Liver (tissue), 10 donors: ENCODE measurements at places on chromosomes 7 and 10.

DNA sequence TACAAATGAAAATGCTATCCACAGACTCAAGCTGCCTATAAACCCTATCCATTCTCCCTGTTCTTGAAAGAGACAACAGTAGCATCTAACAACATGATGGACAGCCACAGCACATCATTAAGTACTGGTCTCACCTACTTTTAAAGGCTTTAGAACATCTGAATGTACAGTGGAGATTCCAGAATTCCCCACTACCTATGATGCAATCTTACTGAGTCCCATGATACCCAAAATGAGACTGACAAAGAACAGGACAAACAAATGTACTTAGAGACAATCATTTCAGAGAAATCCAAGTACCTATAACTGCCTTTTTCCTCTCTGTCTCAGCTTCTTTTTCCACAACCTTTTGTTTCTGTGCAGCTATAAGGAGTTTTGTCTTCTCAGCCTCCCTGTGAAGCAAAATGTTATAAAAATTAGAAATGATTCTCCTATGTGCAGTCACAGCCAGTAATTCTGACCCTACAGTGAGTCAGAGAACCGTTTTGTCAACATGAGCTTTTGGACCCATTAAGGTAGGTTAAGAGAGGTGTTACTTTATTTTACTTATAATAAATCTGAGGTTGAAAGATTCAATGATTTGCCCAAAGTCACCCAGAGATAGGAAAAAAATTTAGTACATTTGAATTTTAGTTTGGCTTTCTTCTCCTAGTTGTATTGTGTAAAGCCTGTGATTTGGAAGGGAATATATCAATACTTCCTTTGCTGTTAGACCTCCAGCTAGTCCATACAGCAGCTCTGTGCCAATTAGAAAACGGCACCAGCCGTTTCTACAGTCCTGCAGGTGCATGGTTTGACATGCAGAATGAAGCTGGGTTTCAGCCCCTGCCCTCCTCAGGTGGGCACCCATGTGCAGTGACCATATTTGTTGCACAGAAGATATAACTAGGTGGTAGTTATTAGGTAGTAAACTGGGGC lies 21.9 kb downstream of the ERLIN1 start:
- no peak for DNase-seq

GRCh38 chr7:77699056-77699455 lies 2.8 kb downstream of the RSBN1L start:
- no peak for DNase-seq

DNA sequence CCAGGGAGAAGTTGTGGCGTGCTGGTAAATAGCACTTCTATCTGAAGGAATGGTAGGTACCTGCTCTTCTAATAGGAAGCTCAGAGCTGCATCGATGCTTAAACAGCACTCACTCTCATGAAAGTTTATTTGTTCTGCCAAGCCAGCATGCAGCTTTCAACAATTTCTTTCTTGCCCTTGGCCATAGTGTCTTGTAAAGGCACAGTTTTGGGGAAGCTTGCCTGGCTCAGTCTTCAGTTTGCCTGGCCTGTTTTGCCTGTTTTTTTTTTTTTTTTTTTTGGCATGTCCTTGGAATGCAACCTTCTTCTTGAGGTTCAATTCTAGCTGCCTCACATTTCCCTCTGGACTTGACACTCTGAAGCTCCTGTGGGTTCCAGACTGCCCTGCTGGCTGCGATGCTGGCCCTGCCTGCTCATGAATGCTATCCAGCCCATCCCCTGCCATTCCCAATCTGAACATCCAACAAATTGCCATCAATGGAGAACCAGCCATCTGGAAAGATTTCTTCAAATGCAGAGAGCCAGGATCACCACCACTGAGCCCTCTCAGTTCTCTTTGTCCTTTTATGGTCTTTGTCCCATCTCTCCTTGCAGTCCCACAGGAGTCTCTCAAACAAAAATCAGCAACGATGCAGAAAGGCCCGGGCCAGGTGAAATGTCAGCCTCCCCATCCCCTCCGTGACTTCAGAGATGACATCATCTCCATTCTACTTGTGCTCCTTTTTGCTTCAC lies 133.9 kb downstream of the ANLN start:
- no peak for DNase-seq

- no peak for DNase-seq
These were observed 26.4 kb downstream of the BBS9 start for GRCh38 chr7:33155811-33156210.

DNA sequence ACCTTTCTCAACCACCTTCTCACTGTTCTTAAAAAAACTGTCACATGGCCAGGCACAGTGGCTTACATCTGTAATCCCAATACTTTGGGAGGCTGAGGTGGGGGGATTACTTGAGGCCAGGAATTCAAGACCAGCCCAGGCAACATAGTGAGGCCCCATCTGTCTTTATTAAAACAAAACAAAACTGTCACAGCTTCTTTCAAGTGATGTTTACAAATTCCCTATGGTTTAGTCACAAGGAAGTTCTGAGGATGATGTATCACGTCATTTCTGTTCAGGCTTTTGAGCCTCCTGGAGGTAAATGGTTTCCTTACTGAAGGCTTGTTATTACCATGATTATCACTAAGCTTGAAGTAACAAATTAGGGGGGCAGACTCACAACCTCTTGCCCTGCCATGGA lies 186.2 kb downstream of the CFTR start:
- no peak for DNase-seq

DNA sequence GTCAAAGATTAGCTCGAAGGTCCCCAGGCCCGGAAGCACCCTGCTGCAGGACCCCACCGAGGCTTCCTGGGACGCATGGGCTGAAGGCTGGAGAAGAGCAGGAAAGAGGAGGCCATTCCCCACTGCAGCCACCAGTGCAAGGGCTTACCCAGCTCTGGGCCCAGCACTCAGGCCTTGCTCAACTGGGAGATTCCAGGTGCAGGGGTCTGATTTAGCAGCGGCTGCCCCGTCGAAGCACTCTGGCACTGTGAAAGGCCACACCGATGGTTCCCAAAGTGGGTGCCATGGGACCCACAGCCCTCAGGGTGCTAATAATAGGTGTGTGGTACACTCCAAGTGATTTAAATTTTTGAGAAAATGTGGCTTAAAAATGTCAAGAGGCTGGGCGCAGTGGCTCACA lies 130.9 kb downstream of the OAT start:
- no peak for DNase-seq

GRCh38 chr10:6522230-6522629 lies 57.8 kb downstream of the PRKCQ start:
- DNase-seq = no peak

DNA sequence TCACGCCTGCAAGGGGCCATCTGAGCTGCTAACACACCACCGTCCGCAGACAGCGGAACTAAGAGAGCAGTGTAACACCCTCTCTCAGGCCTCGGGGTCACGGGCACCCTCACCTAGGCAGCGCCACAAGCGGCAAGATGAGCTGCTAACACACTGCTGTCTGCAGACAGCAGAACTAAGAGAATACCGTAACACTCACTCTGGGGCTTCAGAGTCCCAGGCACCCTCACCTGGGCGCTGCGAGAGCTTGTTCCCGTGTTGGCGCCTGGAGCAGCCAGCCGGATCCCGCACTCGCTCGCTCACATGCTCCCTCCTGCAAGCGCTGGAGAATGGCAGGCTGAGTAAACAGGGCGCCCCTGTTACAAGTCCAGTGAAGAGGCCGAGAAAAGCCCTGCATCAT lies 160.2 kb downstream of the SRPK2 start:
- no peak for DNase-seq

- no peak for DNase-seq
These were observed 303.9 kb downstream of the REEP3 start for GRCh38 chr10:63825111-63825510.

GRCh38 chr10:121647401-121647800 lies 49.2 kb upstream of the FGFR2 start:
- no peak for DNase-seq

- DNase-seq = no peak
These were observed 41.4 kb downstream of the FBXW4 start for GRCh38 chr10:101653536-101653935.

DNA sequence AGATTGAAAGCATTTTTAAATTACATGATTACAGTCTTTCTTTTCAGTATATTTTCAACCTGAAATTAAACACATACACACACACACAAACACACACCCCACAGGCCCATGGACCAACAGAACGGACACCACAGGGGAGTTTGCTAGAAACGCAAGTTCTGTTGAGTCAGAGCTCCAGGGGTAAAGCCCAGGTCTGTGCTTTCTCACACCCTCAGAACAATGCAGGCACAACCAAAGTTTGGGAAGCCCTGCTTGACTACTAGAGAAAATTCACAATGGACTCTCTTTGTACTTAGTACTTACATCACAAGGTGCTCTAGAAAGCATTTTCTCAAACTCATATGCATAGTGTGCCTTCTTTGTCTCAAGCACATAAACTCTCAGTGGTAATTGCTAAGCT lies 704.0 kb upstream of the IGFBP3 start:
- DNase-seq = no peak

- DNase-seq = no peak
These were observed 9.1 kb upstream of the WAC start for GRCh38 chr10:28523725-28524252.

- DNase-seq = no peak
These were observed 111.6 kb upstream of the MEOX2 start for GRCh38 chr7:15798081-15798480.

DNA sequence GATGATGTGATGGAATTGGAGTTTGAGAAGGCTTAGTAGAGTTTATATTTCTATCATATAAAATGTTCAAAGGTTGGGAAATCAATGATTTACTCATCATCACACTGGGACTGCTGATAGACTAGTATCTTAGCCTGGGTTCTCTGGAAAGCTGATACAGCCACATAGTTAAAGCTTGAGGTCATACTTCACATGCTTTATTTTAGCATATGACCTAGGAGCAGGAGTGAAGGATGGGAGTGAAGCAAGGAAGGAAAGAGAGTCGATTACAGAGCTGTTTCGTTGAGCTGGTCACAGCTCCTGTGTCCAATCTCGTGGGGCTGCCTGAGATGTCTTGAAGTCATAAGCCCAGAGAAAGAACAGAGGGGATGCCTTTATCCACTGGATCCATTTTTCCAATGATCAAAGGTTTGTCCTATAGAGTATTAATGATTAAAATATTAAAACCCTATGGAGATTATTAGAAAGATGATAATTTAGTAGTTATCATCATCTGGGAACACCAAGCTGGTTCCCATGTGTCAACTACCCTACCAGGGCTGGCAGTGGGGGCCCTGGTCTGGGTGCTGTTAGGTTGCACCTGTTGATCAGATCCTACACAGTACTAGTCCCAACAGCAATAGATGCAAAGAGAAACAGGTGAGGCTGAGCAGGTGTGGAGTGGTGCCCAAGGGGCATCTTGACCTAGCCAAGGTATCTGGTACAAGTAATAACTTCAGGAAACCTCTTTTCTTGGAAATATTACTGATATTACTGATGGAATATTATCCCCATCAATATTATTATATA lies 77.8 kb downstream of the BAMBI start:
- no peak for DNase-seq

GRCh38 chr7:111274857-111275256 lies 183.9 kb downstream of the LRRN3 start:
- DNase-seq = no peak

- no peak for DNase-seq
These were observed 114.0 kb downstream of the RAB18 start for GRCh38 chr10:27618036-27618615.

DNA sequence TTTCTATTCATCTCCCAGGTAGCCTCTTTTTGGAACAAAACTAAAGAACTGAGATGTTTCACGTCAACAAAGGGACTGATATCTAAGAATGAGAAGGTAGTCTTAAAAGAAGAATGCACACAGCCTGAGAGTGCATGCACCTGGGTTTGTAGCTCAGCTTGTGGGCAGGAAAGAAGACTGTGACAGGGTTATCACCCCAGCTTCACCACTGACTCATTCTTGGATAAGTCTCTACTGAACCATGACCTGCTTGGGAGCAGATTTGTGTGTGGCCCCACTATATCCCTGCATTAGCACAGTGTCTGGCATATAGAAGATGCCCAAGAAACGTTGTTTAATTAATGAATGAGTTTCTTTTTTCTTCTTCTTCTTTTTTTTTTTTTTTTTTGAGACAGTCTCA lies 187.5 kb downstream of the GPAM start:
- no peak for DNase-seq

DNA sequence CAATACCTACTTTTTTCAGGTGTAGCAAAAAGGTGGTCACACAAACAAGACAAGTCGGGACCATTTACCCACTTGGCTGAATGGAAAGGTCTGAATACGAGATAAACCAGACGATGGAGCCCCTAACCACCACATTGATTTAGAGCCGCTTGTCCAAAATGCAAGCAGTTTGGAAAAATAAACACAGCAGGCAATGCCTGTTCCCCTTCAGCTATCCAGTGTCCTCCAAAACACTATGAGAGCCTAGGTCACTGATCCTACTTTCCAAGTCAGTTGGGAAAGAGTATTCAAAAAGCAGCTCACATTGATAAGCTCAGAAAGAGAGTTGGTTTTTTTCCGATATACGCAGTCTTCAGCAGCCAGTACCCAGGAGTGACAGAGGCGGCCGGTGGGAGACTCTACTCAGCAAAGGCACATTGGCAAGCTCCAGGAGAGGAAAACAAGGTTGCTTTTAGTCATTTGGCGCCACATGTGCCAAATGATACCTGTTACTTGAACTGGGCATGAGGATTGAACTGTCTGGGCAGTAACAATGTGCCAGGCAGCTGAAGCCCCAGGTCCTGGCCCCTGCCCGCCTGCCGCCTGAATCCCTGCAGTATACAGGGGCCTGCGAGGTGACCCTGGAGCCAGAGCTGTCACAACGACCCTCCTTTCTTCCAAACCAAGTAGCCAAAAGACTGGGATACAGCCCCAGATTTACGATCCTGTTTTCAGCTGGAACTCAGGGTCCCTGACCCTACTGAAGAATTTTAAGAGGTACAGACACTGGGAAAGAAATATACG lies 109.8 kb downstream of the PIP4K2A start:
- no peak for DNase-seq

- DNase-seq = no peak
These were observed 51.4 kb downstream of the PLPP4 start for GRCh38 chr10:120508393-120508792.

- no peak for DNase-seq
These were observed 217.1 kb upstream of the ZMIZ1 start for GRCh38 chr10:78851647-78852046.

- no peak for DNase-seq
These were observed 3.4 kb downstream of the CLEC2L start for GRCh38 chr7:139526578-139527544.

GRCh38 chr7:131610007-131610406 lies 53.6 kb upstream of the PODXL start:
- DNase-seq = no peak

GRCh38 chr7:11623093-11623678 lies 208.8 kb downstream of the THSD7A start:
- no peak for DNase-seq

DNA sequence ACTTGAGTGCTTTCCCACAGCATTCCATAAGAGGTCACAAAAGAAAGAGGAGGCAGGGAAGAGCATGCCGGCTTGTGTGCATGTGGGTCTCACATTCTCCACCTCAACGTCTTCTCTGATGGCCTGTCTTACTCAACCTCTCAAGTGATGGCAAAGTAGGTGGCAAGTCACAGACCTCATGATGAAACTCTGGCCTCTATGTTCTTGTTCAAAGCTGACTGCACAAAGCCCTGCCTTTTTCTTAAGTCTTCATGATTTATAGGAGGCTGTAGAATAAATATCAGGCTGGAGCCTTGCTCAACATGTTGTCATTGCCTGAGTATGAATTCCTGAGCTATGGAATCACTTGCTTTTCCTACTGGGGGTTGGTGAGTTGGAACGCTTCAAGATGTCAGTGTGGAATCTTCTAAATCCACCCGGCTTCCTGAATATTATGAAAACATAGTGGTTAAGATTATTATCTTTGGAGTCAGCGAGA lies 213.6 kb upstream of the INHBA start:
- DNase-seq = no peak
